ENCODE measurements at places on chromosomes 1 and 21. TPM values are rescaled to one million over a fixed set of nuclear protein-coding genes. Genes with fewer than 3 reads are reported as not detected.
A peak's percentile ranks its signal among the peaks of the same experiment; 100 is the strongest.

DNA sequence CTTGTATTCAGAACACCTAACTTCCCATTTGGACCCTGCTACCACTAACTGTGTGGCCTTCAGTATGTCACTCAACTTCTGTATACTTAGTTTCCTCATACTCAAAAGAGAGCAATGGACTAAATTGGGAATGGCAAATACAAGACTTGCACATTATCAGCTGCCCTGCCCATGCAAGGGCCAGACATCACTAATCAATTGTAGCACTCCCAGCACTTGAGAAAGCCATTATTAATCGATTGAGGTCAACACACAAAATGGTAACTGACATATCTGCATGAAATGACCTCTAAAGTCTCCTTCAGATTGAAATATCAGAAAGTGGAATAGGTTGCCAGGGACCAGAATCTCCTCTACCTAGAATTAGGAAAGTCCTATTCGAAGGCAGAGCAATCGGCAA is 59.2 kb downstream of the MT1HL1 start:
- no peak for DNase-seq

DNA sequence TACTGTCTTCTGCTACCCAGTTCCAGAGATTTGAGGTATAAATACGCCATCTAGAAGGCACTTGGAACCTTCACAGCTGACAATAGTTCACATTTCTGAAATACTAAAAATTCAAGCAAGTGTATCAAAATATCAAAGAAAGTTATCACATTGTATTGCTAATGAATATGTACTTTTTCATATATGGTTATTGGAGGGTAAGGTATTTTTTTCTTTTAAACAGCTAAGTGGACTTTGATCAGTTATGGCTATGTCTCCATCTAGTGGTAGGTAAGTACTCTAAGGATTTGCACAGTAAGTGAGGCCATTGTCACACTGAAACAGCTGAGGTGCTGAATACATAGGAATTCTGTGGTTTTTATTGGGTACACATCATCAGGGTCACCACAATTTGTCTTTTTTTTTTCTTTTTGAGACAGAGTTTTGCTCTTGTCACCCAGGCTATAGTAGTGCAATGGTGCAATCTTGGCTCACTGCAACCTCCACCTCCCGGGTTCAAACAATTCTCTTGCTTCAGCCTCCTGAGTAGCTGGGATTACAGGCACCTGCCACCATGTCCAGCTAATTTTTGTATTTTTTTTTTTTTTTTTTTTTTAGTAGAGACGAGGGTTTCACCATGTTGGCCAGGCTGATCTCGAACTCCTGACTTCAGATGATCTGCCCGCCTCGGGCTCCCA is 49.1 kb upstream of the CR2 start:
- peak; percentile 53 for DNase-seq

DNA sequence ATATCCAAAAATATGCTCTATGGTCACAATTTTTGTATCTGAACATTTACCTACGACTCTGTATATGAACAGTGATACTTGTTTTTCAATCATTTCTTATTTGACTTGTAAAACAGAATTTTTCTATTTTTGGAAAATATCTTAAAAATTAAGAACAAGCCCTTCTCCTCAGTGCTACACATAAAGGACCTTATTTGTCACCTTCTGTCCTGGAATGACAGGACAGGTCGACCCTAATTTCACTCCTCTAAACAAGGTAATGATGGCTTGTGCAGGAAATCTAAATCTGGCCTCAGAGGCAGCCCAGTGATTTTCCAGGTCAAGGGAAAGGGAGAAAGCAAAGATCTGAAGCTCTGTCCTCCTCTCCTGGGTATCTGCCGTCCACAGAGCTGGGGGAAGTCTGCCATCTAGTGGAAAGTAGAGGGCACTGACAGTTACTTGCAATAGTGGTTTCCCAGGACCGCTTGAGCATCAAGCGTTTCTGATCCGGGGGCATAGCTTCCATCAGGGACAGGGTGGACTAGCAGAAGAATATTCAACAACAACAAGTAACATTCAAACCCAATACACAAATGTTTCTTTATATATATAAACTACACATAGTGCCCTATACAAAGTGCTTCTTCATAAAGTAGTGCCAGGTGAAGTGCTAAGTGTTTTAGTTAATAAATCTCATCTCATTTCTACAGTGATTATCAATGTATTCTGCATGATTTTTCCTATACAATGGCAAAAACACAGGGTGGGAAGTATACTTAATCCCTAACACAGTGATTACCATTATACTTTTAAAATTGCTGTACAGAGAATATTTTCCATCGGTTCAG is 74.6 kb downstream of the SLC25A24 start:
- DNase-seq: peak; percentile 41

C1orf105 gene
- total RNA-seq: not detected

ORC1 gene
- 2.1 TPM for total RNA-seq

S100B gene
- total RNA-seq: 1.0 TPM
